Dorsolateral prefrontal cortex (tissue), 122 donors: ENCODE measurements at places on chromosomes 1 and 21.

- DNase-seq = no peak
These were observed 10.2 kb downstream of the PRXL2B start for GRCh38 chr1:2596530-2597333.

DNA sequence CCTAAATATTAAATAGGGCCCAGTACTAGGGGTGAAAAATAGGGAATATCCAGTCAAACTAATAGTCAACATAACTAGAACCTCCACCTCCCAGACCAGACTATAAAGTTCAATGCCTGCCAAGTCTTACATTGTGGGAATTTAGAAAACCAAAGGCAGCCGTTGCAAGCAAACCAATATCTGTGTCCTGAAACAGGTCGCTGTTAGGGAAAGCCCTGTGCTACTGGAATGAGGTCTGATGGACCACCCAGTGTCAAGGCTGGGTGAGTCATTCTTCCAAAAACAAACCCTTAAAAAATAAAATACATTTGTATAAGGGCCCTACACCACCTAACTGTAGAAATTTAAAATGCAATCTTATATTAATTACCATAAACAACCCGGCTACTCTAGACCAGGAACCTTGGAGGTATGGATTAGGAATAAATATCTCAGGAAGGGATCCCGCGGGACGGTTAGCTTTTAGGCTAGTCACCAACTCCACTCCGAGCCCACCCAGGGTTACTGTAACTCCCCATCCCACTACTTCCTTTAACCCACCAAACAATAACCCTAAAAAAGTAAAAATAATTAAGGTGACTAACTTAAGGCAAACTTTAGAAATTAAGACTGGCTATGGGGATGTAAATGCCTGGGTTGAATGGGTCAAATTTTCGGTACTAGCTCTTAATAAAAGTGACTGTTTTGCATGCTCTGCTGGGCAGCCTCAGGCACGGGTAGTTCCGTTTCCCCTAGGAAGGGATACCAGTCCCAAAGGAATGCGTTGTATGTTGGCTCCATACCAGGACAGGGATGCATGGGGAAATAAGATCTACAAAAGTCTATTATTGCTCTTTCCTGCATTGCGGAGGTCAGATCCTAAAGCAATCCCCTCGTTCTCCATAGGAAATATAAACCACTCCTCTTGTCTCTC is 65.4 kb upstream of the TLR5 start:
- no peak for DNase-seq

- peak; percentile 57 for DNase-seq
These were observed 255.5 kb upstream of the SGIP1 start for GRCh38 chr1:66278260-66279021.

DNA sequence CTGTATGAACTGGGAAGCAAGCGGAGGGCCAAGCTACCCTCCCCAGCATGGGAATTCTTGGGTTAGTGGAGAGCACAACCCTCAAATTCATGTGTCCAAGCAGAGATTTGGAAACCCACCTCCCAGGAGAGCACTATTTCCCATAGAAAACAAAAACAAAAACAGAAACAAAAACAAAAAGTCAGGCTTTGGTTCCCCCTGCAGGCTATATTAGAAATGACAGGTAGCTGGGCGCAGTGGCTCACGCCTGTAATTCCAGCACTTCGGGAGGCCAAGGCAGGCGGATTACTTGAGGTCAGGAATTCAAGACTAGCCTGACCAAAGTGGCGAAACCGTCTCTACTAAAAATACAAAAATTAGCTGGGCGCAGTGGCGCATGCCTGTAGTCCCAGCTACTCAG is 10.8 kb downstream of the MINDY1 start:
- no peak for DNase-seq

DNA sequence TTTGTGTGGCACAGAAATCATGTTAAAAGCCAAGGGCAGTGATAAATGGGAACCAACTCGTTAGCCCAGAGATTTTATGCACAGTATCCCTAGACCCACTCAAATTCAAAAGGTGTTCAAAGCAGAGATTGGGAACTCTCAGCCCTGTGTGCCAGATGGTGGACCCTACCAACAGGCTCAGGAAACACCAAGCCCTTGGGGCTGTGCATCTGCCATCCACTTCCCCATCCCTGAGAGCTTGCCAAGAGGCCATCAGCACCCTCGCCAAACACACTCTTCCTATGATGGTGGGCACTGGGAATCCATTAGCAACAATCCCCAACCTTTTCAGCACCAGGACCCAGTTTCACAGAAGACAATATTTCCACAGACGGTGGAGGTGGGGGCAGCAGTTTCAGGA is 194.2 kb upstream of the NFIA start:
- DNase-seq = no peak

DNA sequence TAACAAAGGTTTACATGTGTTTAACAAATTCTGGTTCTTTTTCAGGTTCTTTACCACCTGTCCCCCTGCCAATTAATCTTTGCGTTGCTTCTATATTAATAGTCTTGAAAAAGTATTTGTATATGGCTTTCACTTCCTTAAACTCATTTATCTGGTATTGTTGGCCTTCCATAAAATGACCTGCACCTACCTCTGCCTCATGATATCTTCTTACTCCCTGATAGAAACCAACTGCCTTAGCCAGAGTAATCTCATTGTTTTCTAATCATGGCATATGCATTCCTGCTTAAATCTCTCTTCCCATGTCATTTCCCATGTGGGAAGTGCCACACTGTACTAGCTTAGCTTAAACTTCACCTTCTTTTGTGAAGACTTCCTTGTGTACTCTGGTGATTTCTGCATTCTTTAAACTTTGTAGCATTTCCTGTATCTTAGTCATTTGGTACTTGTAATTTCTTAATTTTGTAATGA is 8.7 kb downstream of the SMG7 start:
- no peak for DNase-seq

DNA sequence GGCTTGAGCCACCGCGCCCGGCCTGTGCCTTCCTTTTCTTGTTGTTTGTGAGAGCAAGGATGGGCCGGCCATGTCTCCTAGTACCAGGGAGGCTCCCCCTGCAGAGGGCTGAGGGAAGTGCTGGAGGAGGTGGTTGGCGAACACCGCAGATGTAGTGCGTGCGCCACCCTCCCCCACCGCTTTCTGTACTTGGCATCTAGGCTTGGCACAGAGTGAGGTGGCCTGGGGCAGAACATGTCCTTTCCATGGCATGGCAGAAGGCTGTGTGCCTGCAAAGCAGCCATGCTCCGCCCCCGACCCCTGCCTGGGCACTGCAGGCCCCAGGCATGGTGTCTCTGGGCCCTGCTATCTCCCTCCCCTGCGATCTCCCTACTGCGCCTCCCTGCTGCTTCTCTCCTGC is 30.7 kb downstream of the ALPL start:
- no peak for DNase-seq

- DNase-seq = no peak
These were observed 70.3 kb upstream of the JAK1 start for GRCh38 chr1:65036570-65037051.

- no peak for DNase-seq
These were observed 59.6 kb downstream of the CAPZB start for GRCh38 chr1:19425646-19426239.

DNA sequence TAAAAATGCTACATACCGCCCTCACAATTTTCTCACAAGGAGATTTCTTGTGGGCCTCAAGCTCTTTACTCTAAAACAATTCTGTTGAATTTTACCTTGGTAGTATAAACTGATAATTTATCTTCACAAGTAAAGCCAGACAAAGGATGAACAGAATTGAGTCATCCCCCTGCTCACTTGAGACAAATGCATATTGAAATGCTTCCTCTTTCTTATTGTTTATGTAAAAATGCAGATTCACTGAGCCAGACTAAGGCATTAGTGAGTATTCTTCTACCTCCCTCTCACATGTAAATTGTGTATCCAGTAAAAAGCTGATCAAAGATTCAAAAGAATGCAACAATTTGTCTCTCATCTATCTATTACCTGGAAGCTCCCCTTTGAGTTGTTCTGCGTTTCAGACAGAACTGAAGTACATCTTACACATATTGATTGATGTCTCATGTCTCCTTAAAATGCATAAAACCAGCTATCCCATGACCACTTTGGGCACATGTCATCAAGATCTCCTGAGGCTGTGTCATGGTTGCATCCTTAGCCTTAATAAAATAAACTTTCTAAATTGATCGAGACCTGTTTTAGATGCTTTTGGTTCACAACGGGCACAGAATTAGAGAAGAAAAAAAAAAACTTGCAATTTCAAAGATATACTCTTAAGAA is 743.1 kb upstream of the B3GALT2 start:
- no peak for DNase-seq
